NCI-H1048 (cell line): ENCODE measurements at places on chromosomes 13 and 19.

- no peak for DNase-seq
Measured at GRCh38 chr13:38264363-38265131, 85.1 kb upstream of the UFM1 start.

GRCh38 chr13:40992678-40993518, 26.2 kb downstream of the ELF1 start:
- no peak for DNase-seq

- no peak for DNase-seq
Measured at GRCh38 chr19:47176627-47177090, 46.0 kb downstream of the SAE1 start.

DNA sequence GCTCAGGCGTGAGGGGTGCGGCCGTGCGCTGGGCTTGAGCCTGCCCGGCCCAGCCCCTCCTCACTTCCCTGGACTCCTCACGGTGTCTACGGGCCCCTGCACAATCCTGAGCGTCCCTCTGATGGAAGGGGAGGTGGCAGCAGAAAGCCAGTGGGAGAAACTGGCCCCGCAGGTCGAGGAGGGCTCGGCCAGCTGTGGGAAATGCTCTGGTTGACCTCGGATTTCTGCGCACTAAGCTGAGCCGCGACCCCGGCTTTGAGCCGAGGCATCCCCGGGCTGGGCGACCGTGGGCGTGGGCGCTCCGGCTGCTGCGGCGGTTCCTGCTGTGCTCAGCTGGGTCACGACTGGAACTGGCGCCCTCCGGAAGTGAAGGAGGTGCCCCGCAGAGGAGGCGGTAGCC, 70.1 kb downstream of the ZNF208 start:
- no peak for DNase-seq

GRCh38 chr13:103276775-103277498, 210.7 kb upstream of the SLC10A2 start:
- DNase-seq: no peak

DNA sequence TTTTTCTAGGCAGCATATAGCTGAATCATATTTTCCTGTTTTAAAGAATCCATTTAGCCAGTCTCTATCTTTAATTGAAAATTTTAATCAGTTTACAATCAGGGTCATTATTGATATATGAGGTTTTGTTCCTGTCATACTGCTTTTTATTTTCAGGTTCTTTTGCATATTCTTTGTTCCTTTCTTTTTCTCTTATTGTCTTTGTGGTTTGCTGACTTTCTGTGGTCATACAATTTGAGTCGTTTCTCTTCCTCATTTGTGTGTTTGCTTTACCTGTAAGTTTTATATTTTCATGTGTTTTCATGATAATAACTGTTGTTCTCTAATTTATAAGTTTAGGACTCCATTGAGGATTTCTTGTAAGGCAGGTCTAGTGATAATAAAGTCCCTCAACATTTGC, 812.6 kb downstream of the DACH1 start:
- DNase-seq: no peak

GRCh38 chr19:535017-535835, 3.7 kb downstream of the CDC34 start:
- DNase-seq: no peak

DNA sequence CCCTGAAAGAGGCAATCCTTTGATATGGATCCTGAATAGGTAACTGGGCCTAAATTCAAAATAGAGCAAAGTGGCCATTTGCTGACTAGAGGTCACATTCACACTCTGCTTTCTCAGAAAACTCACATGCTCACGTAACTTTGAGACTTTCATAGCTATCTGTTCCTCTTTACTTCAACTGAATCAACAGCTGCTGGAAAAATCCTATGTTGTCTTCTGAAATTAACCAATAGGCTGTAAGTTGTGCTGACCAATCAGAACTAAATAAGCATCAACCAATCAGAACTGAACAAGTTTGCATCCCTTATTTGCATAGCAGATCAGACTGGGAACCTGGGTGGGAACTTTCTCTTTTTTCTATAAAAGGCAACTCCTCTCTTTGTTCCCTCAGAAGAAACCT, 24.0 kb upstream of the TBC1D4 start:
- no peak for DNase-seq

- no peak for DNase-seq
Measured at GRCh38 chr19:30596813-30597399, 224.7 kb downstream of the ZNF536 start.

GRCh38 chr13:50991579-50992521, 82.3 kb downstream of the RNASEH2B start:
- DNase-seq: no peak

DNA sequence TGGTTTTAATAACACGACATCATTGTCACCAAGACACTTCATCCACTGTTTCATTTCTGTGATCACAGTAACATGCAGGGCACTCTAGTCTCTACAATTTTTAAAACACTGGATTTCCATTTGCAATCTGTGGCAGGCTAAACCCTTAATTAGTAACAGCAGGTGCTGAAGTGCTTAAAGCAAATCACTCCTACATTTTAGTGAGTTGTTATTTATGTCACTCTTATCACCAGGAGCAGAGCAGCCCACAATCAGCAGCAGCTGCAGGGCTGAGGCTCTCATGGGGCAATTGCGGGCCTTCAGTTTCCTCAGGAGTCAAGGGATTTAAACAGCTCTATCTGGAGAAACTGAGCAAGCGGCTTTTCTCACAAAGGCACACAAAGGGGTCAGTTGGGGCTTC, 1.6 kb downstream of the SOHLH2 start:
- DNase-seq: no peak

DNA sequence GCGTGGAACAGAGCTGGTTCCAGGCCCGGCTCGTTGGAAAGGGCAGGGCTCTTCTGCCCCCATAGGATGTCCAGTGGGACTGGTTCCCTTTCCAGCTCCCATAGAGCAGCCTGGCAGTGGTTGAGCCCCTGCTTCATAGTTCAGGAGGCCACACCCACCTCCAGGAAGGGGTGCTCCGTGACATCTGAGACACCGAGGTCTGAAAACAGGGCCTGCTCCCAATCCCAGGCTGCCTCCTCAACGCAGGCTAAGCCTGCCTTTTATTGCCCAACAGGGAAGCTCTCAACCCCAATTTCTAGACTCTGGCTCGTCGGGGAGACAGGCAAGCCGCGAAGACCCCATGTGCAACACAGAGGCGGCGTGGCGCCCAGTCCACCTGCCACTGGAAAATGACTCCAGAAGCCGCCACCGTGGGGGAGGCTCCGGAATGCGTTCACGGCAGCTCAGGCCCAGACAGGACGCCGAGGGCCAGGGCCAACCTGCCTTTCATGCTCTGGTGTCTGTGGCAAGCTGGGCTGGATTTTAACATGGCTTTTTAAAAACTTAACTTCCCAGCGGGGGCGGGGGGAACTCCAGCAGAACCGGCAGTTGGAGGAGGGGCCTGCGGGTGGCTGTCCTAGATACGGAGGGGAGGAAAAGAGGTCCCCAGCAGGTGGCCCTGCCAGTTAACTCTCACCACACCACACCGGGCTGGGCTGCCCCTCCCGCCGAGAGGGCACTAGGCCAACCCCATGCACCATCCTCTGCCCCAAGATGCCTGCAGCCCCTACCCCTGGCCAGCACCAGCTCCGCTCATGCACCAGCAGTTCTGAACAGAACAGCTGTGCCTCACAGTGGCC, 17.9 kb upstream of the TINCR start:
- DNase-seq: no peak

DNA sequence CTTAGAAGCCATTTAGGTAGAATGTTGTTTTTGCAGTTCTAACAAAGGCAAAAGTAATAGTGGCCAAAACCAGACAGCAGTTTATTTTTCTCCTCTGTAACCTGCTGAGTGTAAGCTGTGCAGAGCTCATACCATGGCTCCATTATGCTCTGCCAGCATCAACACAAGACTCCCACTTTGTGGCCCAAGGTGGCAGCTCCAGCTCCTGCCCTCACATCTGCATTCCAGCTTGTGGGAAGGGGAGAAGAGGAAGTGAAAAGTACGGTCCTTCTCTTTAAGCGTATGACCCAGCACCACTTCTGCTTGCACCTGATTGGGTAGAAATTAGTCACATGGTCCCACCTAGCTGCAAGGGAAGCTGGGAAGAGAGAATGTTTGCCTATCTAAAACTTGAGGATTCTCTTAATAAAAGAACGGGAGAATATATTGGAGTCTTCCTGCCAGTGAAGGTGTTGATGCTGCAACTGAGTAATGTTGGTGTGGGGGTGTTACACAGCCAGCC, 19.2 kb downstream of the ADGRE1 start:
- no peak for DNase-seq

GRCh38 chr19:42468273-42468796, 25.6 kb upstream of the CXCL17 start:
- no peak for DNase-seq

DNA sequence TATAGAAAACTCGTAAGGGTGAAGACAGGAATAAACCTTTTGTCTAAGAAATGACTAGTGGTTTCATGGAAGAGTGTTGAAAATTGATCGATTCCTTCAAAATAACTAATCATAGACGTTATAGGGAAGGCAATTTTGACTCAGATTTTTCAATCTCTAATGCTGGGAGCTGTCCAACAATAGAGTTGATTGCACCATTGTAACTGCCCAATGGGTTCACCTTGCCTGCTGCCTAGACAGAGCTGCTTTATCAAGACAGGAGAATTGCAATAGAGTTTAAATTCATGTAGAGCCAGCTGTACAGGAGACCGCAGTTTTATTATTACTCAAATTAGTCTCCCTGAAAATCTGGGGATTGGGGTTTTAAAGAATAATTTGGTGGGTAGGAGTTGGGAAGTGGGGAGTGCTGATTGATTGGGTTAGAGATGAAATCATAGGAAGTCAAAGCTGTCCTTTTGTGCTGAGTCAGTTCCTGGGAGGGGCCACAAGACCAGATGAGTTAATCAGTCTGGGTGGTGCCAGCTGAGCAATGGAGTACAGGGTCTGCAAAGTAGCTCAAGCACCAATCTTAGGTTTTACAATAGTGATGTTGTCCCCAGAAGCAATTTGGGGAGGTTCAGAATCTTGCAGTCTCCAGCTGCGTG, 16.8 kb upstream of the ADGRE2 start:
- no peak for DNase-seq

DNA sequence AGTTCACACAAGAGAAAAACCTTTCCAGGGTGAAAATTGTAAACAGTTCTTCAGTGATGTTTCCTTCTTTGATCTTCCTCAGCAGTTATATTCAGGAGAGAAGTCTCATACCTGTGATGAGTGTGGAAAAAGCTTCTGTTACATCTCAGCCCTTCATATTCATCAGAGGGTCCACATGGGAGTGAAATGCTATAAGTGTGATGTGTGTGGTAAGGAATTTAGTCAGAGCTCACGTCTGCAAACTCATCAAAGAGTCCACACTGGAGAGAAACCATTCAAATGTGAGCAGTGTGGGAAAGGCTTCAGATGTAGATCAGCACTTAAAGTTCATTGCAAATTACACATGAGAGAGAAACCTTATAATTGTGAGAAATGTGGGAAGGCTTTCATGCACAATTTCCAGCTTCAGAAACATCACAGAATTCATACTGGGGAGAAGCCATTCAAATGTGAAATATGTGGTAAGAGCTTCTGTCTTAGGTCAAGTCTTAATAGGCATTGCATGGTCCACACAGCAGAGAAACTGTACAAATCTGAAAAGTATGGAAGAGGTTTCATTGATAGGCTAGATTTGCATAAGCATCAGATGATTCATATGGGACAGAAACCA, 6.9 kb downstream of the ZNF222 start:
- DNase-seq: no peak

DNA sequence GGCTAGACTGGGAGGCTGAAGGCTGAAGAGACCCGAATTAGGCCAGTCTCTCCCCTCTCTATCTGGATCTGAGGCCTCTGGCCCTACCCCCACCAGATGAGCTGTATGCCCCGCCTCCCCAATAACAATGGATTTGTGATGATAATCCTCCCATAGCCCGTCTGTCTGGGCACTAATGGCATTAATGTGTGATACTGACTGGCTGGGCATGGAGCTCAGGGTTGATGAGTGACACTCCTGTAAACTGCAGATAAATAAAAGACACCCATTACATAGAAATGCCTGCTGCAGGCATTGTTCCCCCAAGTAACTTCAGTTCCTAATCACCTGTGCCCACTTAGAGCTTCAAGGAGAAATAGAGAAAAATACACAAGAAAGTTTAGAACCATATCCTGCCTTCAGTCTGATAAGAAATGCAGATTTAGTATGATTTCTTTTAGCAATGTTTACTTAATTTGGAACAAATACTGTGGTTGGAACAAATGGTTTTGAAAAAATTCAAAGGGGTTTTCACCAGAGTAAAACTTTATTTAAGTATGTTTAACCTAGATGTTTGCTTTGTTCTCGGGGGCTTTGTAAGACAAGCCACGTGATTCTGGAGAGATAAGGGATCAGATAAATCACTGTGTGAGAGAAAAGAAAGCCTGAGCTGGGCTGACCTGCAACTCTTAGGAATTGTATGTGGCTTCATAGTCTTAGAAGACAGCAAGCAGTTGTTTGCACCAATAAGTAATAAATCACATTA, 60.3 kb downstream of the TNFRSF19 start:
- DNase-seq: no peak

GRCh38 chr19:28727480-28728159, 485.3 kb downstream of the UQCRFS1 start:
- DNase-seq: no peak

DNA sequence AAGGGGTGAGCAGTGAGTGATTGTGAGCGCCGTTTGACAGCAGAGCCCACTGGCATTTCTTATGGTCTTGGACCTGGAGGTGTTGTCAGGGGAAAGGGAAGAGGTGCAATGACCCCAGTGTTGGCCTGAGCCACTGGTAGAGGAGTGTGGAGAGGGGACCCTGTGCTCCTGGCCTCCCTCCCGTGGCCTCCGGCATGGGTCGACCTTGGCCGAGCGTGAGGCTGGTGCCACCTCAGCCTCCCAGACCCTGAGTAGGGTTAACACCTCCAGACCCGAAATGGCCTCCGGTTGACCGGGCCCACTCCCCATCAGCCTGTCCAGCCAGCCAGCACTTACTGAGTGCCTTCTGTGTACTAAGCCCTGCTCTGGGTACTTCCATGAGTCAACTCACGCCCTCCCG, 6.5 kb downstream of the TRAPPC5 start:
- no peak for DNase-seq

- no peak for DNase-seq
Measured at GRCh38 chr19:4077007-4077374, 10.3 kb upstream of the ZBTB7A start.

DNA sequence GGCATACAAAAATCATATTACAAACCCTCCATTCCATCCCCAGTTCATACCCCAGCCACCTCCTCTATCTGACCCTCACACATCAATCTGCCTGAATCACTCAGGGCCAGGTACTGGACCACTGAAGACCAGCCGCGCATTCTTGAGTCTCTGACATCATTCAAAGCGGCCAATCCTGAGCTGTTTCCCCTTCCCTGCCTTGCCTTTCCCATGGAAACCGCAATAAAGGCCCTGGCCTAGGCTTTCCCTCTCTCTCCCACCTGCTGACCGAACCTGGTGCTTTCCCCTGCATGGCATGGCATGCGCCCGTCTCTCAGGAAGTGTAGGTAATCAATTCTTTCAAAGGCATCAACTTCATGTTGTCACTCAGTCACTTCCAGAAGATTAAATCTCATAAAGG, 17.7 kb upstream of the HIF3A start:
- no peak for DNase-seq

- no peak for DNase-seq
Measured at GRCh38 chr13:106139377-106139776, 396.1 kb downstream of the EFNB2 start.
